ENCODE measurements at places on chromosomes 7 and 10. TPM values are rescaled to one million over a fixed set of nuclear protein-coding genes. Genes with fewer than 3 reads are reported as not detected.
A peak's percentile ranks its signal among the peaks of the same experiment; 100 is the strongest.

The HOXA6 gene
- 1.6 TPM for total RNA-seq

The CPN1 gene
- not detected for total RNA-seq

The ADK gene
- 35.6 TPM for total RNA-seq

The RINT1 gene
- total RNA-seq, result 18.8 TPM

The TSPAN14 gene
- 140 TPM for total RNA-seq

The C10orf62 gene
- not detected for total RNA-seq

The KNDC1 gene
- 4.0 TPM for total RNA-seq

The LBX1 gene
- 1.0 TPM for total RNA-seq

The FAM180A gene
- not detected for total RNA-seq

DNA sequence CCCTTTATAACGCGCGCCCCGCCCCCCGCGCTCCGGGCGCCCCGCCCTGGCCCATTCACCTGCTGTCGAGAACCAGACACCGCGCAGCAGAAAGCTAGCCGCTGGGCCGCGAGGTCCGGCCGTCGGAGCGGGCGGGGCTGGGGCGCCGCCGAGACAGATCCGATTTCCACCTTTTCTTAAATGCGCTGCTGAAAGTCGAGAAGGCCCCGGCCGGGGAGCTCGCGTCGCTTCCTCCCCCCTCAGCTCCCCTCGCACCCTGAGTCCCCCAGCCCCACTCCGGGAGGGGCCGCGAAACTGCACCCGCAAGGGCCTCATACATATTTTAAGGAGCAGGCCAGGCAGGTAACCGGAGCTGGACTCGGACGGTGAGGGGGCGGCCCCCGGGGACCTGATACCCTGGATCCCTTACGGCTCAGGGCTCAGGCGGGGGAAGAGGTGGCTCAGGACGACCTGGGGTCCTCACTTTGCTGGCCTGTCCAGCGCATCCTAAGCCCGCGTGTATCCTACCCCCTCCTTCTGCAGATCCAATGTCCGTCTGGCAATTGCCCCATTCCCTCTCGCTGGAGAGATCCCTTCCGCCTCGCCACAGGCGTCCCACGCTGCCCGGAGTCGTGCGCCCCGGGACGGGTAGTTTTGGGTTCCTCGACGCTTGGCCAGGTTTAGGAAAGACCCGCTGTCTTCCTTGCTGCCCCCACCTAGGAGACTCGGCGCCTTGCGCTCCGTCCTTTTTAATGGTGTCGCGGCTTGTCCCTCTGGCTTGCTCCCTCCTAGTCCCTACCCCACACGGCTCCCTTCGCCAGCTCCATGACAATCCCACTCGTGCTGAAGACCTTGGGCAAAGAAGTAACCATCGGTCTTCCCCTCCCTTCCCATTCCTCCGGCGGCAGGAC lies 170.6 kb downstream of the UBE2H start:
- no peaks in the 10 kb centered on the region for H3K36me3 ChIP-seq
- H3K27ac ChIP-seq, result no peak overlapping the region
- peaks cover 29% of the 10 kb centered on the region for H3K4me1 ChIP-seq
- peak overlapping the region; percentile 18 for H3K4me3 ChIP-seq
- H3K27me3 ChIP-seq, result peaks cover 88% of the 10 kb centered on the region
- DNase-seq, result no peak

GRCh38 chr7:148793590-148793989 lies 90.5 kb downstream of the EZH2 start:
- no peak overlapping the region for H3K27ac ChIP-seq
- peaks cover 47% of the 10 kb centered on the region for H3K36me3 ChIP-seq
- no peak for DNase-seq
- H3K27me3 ChIP-seq, result no peaks in the 10 kb centered on the region

DNA sequence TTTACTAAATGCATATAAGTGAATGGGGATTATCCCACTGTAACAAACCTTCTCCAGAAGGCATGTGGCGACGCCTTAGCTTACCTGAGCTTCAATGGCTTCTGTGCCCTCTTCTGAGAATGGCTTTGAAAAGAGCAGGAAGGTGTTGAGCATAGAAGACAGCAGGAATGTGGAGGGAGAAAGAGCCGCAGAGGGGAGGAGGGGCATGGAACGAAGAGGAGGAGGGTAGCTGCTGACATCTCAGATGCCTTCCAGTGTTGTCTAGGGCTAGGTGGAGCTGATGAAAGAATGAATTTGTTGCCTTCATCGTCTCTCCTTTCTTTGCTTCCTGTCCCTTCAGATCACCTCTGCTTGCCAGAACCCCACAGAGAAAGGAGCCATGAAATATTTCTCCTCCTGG lies 86.2 kb downstream of the ITIH5 start:
- no peak for DNase-seq
- no peaks in the 10 kb centered on the region for H3K36me3 ChIP-seq
- no peaks in the 10 kb centered on the region for H3K4me1 ChIP-seq
- no peak overlapping the region for H3K27ac ChIP-seq
- no peaks in the 10 kb centered on the region for H3K27me3 ChIP-seq

DNA sequence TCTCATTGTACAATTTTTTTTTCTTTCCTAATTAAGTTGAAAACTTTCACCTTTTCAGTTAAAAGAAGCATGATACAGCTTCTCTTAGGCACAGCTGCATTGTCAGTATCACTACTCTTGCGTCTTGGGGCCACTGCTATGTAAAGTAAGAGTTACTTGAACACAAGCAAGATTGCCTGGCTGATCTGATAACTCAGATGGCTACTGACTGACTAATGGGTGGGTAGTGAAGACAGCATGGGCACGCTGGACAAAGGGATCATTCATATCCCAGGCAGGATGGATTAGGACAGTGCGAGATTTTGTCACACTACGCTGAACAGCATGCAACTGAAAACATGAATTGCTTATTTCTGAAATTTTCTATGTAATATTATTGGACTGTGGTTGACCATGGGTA lies 11.6 kb upstream of the ADAMTS14 start:
- no peak overlapping the region for H3K4me3 ChIP-seq
- DNase-seq, result no peak
- peaks cover 2% of the 10 kb centered on the region for H3K36me3 ChIP-seq
- no peak overlapping the region for H3K27ac ChIP-seq
- peaks cover 28% of the 10 kb centered on the region for H3K4me1 ChIP-seq

- H3K4me3 ChIP-seq, result peak overlapping the region; percentile 14
- H3K36me3 ChIP-seq, result no peaks in the 10 kb centered on the region
- peaks cover 65% of the 10 kb centered on the region for H3K4me1 ChIP-seq
- peak overlapping the region; percentile 63 for H3K27ac ChIP-seq
Measured at GRCh38 chr10:89351780-89352597, 24.2 kb downstream of the IFIT3 start.

GRCh38 chr7:139769761-139770160 lies 8.0 kb downstream of the HIPK2 start:
- no peak overlapping the region for H3K27ac ChIP-seq
- H3K4me3 ChIP-seq, result no peak overlapping the region
- no peaks in the 10 kb centered on the region for H3K27me3 ChIP-seq
- peaks cover 39% of the 10 kb centered on the region for H3K4me1 ChIP-seq

DNA sequence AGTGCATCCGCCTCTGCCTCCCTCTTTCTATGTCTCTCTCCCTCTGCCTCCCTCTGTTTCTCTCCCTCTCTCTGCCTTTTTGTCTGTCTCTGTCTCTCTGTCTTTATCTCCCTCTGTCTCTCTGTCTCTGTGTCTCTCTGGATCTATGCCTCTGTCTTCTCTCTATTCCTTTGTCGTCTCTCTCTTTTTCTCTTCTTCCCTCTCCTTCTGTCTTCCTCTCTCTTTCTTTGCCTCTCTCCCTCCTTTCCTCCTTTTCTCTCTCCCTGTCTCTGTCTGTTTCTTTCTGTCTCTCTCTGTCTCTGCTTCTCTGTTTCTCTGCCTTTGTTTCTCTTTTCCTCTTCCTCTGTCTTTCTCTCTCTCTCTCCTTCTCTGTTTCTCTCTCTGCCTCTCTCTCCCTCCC lies 678.8 kb upstream of the NRP1 start:
- peaks cover 3% of the 10 kb centered on the region for H3K4me1 ChIP-seq
- no peak overlapping the region for H3K4me3 ChIP-seq
- no peak for DNase-seq
- H3K27me3 ChIP-seq, result peaks cover 5% of the 10 kb centered on the region
- H3K27ac ChIP-seq, result no peak overlapping the region

DNA sequence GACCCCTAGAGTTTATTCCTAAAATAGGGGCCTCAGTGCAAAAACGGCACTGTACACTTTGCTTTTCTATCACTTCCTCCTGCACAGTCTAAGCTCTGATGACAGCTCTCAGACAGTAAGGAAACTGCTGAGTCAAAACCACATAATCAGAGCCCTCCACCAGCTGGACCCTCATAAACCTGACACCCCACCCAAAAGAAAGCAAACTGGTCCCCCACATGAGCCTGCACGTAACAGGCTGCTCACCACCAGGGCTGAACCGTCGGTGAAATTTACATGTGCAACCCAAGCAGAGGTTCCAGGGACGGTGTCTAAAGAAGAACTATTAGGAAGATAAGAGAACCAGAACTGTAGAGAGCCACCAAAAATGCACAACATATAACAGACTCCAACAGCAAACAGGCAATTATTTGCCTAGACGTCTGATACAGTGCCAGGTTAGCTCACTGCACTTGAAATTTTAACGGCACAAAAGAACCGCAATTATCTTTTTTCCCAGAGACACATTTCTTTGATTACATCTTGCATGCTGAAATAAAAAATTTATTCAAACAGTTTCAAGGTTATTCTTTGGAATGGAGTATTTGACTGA lies 19.6 kb downstream of the SGMS1 start:
- peak overlapping the region; percentile 85 for H3K27ac ChIP-seq
- no peaks in the 10 kb centered on the region for H3K27me3 ChIP-seq
- H3K4me1 ChIP-seq, result peaks cover 14% of the 10 kb centered on the region
- H3K36me3 ChIP-seq, result no peaks in the 10 kb centered on the region

- no peaks in the 10 kb centered on the region for H3K27me3 ChIP-seq
- peaks cover 4% of the 10 kb centered on the region for H3K4me1 ChIP-seq
- H3K36me3 ChIP-seq, result no peaks in the 10 kb centered on the region
- no peak for DNase-seq
- no peak overlapping the region for H3K4me3 ChIP-seq
Measured at GRCh38 chr7:999149-999879, 16.3 kb downstream of the CYP2W1 start.

DNA sequence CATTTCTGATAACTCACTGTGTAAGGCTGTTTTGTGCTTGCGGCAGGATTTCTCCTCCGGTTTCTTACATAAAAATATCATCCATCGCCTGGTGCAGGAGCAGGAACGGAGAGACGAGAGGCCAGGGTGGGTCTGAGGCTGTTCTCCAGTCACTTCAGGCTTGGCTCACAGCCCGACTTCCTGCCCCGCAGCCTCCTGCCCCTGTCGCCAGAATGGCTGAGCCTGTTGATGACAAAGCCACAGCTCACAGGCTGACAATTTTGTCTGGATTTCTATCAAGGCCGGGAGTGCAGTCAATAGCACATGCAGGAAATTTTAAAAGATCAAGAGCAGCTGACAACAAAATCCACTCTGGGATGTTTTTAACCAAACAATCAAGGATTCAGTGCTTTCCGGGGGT lies 229.7 kb upstream of the ZNF32 start:
- no peak overlapping the region for H3K4me3 ChIP-seq
- H3K27me3 ChIP-seq, result no peaks in the 10 kb centered on the region
- DNase-seq, result no peak
- peaks cover 3% of the 10 kb centered on the region for H3K4me1 ChIP-seq
- H3K36me3 ChIP-seq, result no peaks in the 10 kb centered on the region
- no peak overlapping the region for H3K27ac ChIP-seq

DNA sequence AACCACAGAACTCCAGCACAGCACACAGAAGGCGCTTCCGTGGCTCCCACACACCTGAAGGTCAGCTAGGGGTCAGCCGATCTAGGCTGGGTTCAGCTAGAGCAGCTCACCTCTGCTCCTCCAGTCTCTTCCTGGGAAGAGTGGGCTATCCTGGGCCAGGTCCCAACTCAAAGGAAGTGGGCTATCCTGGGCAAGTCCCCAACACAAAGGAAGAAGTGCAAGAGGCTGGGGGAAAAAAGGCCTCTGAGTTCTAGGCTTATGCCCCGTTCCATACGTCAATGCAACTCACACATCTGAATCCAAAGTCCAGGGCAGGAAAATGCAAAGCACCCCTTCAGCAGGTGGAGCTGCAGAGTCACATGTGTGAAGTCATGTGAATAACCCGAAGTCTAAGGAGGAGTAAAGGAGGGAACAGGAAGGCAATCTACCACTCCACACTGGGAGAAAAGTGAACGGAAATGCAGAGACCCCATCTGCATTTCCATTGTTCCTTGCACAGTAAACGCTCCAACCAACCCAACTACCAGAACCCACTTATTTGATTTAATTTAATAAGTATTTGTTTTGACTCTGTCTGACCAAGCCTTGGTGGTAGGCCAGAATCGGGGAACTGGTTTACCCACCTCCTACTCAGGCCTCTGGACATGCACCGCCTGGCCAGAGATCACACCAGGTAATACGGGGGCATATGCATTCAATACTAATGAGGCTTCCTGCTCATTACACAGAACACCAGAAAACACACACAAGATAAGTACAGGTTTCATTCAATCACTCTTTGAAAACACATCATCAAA lies 95.5 kb upstream of the RNF32 start:
- no peak overlapping the region for H3K27ac ChIP-seq
- no peaks in the 10 kb centered on the region for H3K27me3 ChIP-seq
- H3K4me1 ChIP-seq, result peaks cover 4% of the 10 kb centered on the region
- DNase-seq, result no peak
- H3K36me3 ChIP-seq, result peaks cover 6% of the 10 kb centered on the region

All from neural crest cell (in vitro differentiated cells).